ENCODE measurements at places on chromosomes 7 and 10. TPM values are rescaled to one million over a fixed set of nuclear protein-coding genes. Genes with fewer than 3 reads are reported as not detected.

ICA1 gene
- 0.86 TPM for total RNA-seq

LRRN3 gene
- total RNA-seq = 0.03 TPM

SNCG gene
- 10.0 TPM for total RNA-seq

CHAT gene
- total RNA-seq = not detected

PRRT4 gene
- total RNA-seq = 0.50 TPM

GPR146 gene
- total RNA-seq = 1.6 TPM

ARL5B gene
- 5.7 TPM for total RNA-seq

TACC2 gene
- total RNA-seq = 76.2 TPM

UTF1 gene
- not detected for total RNA-seq

ODAD2 gene
- total RNA-seq = not detected

MYH16 gene
- total RNA-seq = 0.32 TPM

CYP3A7 gene
- not detected for total RNA-seq

CDH23 gene
- 3.4 TPM for total RNA-seq

OPALIN gene
- total RNA-seq = not detected

TAS2R5 gene
- total RNA-seq = 0.51 TPM

CCDC172 gene
- total RNA-seq = not detected

TECPR1 gene
- total RNA-seq = 6.5 TPM

C10orf67 gene
- 0.17 TPM for total RNA-seq

GNAI1 gene
- 34.6 TPM for total RNA-seq

GPR15LG gene
- total RNA-seq = not detected

STRIP2 gene
- 9.8 TPM for total RNA-seq

FAM25A gene
- not detected for total RNA-seq

OPN1SW gene
- not detected for total RNA-seq

DRGX gene
- total RNA-seq = not detected

GIMAP6 gene
- total RNA-seq = not detected

WDFY4 gene
- total RNA-seq = not detected

Measured in A549 treated with GW870086 at 1 μM for 4 hours (cell line).